ENCODE measurements at places on chromosomes 7 and 10.

GRCh38 chr7:157703534-157704195, 366.9 kb downstream of the DNAJB6 start:
- no peak for DNase-seq

DNA sequence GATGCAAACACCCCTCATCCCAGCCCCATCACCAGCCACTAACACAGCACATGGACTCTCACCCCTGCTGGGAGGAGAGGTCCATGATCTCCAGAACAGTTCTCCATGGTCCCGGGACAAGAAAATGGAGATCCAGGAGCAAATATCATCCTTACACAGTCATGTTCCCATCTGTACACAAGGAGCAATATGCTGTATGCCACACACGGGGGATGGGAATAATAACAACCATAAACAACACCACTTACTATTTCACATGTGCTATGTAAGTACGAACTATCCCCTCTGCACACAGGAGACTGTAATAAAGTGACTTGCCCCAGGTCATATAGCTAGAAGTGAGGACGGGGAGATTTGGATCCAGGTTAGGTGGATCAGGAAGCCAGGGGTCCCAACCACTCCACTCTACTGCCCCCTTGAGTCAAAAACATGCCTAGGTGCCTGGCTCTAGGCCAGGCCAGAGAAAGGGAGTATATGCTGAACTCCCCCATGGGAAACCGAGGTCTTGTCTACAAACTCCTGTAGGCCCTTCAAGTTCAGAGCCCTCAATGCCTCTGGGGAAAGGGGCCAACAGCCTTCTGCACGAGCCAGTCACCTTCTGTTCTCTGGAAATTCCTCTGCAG, 34.1 kb downstream of the LRRC20 start:
- DNase-seq, result no peak

DNA sequence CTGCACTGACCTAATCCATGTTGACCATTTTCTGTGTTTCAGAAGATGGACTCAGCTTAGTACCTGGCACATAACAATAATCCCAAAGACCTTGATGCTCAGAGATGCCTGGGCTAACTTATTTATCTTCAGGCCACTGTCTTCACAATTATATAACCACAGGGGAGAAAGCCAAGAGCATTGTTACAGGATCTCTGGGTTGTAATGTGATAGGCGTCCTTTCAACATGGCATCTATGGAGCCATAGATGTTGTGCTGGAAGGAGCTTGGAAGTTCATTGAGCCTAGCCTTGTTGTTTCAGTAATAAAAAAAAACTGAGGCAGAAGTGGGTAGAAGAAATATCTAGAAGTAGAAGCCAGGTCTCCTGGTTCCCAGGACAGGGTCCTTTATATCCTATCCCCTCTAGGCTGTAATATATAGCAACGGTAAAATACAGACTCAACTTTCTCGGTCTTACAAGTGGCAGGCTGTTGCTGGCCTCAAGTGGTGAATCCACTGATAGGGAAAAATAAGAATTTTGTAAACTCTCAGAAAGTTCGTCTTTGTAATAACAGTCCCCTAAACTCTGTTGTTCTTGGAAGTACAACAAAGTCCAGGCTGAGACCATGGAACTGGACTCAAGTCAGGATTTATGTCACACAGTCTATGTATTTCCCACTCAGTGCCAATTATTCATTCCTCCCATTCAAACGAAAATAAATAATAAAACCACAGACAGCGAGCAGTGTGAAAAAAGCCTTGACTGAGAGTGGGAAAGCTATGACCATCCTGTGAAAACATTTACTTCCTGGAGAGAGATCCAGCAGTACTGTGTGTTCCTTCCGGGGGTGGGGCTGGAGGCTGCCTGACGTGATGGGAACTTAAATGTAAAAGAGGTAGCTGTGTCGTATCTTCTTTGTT, 277.6 kb downstream of the REEP3 start:
- no peak for DNase-seq

- no peak for DNase-seq
These were observed 120.0 kb downstream of the SRPK2 start for GRCh38 chr7:105268511-105269392.

GRCh38 chr10:84700668-84701369, 372.4 kb downstream of the CCSER2 start:
- DNase-seq, result no peak

DNA sequence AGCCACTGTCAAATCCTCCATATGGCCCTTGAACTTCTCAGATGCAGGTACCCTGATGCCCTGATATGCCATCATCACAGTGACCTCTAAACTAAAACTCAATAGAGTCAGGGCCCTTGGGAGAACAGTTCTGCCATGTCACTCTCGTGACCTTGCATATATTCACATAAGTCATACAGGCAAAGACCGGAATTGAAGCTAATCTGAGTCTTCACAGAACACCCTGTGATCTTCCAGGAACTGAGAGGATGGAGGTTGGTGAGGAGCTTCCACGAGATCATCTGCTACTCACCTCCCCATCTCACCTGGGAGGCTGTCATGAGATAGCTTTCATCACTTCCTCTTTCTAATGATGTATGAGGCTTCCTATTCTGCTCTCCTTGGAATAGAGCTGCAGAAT, 228.7 kb upstream of the CCDC6 start:
- DNase-seq, result no peak

- DNase-seq, result no peak
These were observed 207.3 kb downstream of the KIAA1217 start for GRCh38 chr10:24416248-24416647.

DNA sequence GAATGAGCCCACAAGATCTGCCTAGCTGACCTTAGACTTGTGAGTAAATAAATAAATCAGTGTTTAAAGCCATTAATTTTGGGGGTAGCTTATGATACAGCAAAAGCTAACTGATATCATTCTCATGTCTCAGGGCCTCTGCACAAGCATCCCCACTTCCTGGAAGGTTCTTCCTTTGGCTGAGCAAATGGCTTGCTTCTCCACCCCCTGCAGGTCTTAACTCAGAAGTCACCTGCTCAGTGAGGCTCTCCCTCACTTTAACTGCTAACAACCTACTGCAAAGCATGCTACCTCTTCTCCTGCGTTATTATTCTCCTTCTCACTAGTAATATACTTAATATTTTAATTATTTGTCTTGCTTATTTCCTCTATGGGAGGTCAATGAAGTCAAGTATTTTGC, 167.3 kb downstream of the TPK1 start:
- DNase-seq, result no peak

DNA sequence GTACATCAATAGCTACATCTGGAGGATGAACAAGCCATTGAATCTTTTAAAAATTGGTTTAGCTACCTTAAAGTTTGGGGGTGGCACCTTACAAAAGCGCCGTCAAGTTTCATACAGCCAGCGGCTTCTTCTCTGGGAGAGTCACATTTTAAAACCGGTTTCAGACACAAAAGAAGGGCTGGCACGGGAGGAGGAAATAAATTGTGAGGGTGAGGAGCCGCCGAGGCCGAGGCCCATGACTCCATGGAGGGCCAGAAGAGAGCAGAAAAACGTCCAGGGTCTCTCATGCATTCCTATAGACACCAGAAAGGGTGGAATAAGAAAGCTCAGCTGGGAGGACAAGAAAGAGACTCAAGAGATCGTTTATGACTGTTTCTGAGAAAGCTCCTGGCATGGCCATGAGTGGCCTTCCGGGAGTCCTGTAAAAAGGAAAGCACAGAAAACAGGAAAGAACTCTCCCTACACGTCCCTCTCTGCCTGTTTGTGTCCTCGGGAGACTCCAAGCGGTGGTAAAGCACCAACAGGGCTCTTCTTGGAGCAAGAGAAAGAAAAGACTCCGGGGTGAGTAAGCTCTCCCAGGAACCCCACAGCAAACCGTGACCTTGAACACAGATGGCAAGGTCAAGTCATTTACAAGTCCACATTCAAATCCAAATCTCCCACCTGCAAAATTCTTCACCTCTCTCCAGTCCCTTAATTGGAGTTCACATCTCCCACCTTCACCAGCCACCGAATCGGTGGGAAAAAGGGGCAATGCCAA, 1.8 kb downstream of the FRAT2 start:
- DNase-seq, result no peak
